EH (cell line): ENCODE measurements at places on chromosomes 3 and 15.

DNA sequence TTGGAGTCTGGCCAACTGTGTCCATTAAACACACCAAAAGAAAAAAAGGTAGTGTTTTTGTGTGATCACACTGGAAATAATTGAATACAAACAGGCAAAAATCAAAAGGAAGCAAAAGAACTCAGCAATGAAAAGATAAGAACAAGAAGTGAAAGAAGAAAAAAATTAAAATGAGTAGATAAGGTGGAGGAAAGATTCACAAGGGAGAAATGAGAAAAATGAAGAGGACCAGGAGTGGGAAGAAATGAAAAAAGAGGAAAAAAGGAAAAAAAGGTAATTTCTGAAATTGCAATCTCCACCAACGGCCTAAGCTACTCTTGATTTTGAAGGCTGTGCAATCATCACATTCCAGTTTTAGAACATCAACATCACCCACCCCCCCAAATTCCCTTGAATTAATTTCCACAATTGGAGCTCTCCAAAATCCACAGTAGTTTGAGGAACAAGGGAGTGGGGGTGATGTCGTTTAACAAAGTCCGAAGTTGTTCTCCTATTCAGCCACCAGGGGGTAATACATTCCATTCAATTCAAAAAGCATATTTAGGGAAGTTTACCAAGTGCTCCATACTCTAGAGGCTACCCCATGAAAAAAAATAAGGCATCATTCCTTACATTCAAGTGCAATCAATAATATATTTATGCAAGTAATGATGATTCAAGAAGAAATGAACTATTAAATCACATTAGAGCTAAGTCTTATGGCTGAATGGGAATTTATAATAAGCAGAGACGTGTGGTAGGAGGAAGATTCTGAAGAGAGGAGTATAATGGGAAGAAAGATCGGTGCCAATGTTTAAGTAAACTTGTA is 37.4 kb downstream of the ZNF860 start:
- peak; percentile 53 for DNase-seq

DNA sequence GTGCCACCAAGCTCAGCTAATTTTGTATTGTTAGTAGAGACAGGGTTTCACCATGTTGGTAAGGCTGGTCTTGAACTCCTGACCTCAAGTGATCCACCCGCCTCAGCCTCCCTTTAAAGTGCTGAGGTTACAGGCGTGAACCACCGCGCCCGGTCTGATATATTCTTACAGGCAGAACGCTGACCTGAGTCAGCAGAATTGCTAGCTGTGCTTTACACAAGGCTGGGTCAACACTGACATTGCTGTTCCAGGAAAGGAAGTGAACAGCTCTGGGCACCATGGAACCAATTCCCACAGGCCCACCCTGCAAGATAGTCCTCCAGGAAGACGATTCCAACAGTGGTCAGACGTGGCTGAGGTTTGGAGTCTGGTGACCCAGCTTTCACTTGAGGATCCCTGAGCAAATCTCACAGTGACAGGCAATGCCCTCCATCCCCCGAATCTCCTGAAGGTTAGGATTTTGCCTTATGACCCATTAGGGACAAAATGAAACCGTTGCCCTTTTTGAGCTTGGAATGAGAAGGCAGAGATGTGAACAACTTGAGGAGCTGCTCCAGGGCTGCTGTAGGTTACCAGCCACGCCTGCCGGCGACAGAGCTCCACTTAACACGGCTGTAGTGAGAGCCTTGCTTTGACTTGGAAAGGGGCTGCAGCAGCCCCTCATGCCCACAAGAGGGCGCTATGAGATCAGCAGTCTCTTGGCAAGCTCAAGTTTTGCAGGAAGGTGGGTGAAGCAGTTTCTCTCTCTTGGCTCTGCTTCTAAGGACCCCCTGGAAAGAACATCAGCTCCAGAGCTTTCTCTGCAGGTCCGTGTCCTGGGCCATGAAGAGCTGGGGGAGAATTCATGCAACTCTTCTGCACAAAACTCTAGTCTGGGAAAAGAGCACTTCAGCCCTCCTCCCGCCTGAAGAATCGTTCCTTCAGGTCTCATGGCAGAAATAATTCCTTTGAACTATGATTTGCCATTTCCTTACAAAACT is 74.1 kb downstream of the SENP2 start:
- peak; percentile 81 for DNase-seq

DNA sequence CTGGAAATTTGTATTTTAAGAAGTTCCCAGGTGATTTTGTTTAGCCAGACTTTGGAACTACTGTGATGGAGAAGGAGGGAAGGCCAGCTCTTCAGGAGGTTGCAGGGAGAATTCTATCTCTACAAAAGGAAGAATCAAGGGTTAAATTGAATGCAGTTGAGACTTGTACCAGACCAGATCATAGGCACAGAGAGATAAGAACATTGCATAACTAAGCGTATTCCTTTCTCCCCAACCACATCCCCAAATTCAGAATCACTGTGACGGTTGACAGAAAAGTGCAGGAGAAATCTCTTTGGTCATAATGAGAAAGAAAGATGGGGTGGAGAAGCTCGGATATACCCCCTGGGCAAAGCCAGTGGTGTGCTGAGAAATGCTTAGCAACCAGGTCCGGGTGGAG is 7.2 kb downstream of the PLD1 start:
- no peak for DNase-seq

GRCh38 chr3:11091088-11091590 is 63.2 kb upstream of the HRH1 start:
- no peak for DNase-seq

- DNase-seq: no peak
Observed at GRCh38 chr3:32449691-32450090, 53.0 kb downstream of the CMTM6 start.

GRCh38 chr15:87724330-87724729 is 532.2 kb downstream of the NTRK3 start:
- no peak for DNase-seq

DNA sequence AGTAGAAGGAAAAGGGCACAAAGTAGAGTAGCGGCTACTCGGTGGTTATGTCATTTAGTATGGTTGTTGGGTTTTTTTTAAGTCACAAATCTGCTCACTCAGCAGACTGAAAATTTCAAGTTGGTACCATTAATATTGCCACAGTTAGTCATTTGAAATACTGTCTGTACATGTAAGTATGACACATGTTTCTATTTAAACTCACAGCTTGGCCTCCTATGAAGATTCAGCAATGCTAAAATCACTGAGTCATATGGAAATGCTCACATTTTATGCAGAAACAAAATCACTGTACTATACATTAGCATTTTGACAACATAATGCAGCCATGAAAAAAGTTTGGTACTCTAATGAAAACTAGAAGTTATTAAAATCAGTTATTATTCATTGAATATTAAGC is 571.9 kb downstream of the TAFA4 start:
- no peak for DNase-seq

DNA sequence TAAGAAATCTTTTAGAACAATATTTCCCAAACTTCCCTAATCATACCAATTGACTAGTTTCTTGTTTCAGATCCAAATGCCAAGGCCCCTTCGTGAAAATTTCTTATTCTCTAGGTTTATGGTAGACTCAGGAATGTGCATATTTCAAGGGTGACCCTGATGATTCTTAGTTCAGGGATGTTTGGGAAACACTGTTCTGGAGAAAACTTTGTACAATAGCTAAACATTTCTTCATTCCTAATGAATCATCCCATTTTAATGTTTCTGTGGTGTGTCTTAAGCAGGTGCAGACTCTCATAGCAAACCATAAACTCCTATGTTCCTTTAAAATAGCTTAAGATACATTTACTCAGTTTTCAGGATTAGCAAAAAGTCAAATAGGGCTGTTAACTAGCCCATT is 314.5 kb downstream of the TIGIT start:
- peak; percentile 93 for DNase-seq

DNA sequence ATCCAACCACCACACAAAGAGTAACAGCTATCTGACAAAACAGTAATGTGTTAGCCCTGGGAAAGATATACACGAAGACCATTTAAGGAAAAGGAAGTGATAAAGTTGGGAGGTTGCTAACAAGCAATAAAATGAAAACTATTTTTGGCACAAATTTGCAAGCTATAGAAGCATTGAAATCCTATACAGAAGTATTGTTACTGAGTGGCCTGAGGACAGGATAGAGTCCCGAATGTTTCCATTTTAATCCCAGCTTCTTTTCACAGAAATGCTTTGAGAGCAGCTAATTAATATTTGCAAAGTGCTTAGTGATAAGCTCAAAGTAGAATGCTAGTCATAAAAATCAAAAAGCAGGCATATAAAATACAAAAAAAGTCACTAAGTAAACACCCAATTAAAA is 51.5 kb downstream of the RAD18 start:
- DNase-seq: peak; percentile 68
